ENCODE measurements at places on chromosomes 16 and 17. TPM values are rescaled to one million over a fixed set of nuclear protein-coding genes. Genes with fewer than 3 reads are reported as not detected.

GRCh38 chr17:39612291-39612894 lies 4.7 kb upstream of the NEUROD2 start:
- DNase-seq, result no peak

Gene PRSS53
- total RNA-seq, result 2.7 TPM

DNA sequence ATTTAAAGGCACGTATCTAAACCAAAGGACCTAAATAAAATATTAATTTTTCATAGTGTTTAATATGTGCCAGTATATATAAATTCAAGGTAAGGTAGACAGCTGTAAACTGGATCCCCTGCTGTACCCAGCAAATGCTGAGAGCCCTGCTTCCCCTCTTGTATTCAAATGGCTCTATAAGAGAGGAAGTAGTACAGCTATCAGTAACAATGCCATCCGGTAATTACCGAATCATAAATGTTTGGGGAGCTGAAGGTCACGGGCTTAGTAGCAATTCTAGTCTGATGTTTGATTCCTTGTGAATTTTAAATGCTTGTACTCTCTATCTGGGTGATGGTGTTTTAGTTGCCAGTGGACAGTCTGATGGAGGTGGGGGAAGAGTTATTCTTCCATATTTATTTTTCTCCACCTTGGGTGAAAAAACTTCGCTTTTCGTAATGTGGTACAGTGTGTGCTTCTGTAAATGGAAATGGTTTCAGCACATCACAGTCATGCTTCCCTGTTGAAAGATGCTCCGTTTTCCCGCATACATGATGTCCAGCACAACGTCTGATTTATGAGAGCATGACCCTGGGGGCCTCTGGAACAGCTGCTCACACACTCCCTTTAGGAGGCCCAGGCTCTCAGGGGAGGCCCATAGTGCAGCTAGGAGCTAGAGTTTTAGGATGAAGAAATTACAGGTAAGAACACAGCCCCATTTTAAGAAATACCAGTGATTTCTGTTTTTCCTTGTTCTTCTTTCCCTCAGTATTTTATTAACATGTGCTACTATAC lies 423.9 kb downstream of the WWOX start:
- DNase-seq, result no peak

GRCh38 chr16:53369921-53370320 lies 64.3 kb upstream of the RBL2 start:
- no peak for DNase-seq

DNA sequence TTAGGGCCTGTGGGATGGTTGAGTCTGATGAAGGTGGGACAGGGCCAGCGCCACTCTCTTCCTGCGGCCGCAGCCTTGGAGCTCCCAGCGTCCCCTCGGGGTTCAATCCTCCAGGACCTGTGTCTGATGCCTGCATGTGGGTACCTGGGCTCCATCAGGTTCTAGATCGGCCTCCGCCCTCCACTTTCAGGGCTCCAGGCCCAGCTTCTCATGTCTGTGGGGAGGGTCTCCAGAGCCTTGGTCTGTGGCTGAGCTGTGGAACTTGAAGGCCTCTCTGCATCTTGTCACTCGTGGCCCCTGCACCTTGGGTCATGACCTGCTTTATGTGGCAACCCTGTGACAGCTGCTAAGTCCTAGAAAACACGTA lies 89.8 kb upstream of the ZNF750 start:
- no peak for DNase-seq

- peak; percentile 40 for DNase-seq
Measured at GRCh38 chr17:71085238-71086033, 916.1 kb downstream of the KCNJ2 start.

Gene TP53TG3F
- total RNA-seq, result not detected

Gene STX1B
- 0.37 TPM for total RNA-seq

GRCh38 chr17:50495918-50496317 lies 12.3 kb upstream of the MYCBPAP start:
- peak; percentile 82 for DNase-seq

- DNase-seq, result peak; percentile 40
Measured at GRCh38 chr17:35167046-35167445, 19.4 kb downstream of the UNC45B start.

GRCh38 chr16:83722456-83723183 lies 85.2 kb upstream of the HSBP1 start:
- peak; percentile 51 for DNase-seq

Gene CDH8
- 0.59 TPM for total RNA-seq

DNA sequence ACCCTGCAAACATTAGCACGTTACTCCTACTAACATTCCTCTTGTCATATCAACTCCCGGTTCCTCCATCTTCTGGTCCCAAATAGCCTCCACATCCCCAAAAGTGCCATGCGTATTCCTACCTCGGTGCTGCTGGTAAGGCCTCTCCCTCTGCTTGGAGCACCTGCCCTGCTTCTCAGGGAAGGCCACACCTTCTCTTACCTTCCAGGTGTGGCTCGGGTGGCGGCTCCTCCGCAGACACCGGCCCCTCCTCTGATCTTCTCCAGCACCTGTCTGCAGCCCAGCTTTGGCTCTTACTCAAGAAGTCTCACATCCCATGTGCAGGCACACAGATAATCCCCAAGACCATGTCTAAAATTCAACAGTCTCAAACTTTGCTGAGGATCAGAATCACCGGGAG lies 92.3 kb downstream of the GAS7 start:
- no peak for DNase-seq

DNA sequence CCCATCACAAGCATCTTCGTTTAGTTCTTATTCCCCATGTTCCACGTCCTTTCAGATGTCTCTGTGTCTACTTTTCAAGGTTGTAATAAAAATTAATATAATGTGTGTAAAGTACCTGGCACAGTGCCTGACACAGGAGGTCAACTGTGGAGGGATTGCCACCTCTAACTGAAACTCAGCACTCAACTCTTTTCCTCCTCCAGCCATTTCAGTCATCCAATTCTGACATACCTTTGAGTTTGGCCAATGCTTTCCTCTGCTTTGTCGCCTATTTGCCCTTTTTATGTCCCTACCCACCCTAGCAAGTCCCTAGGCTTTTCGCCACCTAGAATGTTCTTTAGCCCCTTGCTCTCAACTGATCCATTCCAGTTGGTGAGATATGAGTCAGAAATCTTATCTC lies 1.6 kb downstream of the UBE2Z start:
- DNase-seq, result no peak

- no peak for DNase-seq
Measured at GRCh38 chr17:67248291-67248690, 3.3 kb upstream of the HELZ start.

Measured in M059J (cell line).